ENCODE measurements at places on chromosomes 2 and 18.

- DNase-seq: no peak
Measured at GRCh38 chr2:216082805-216083204, 1.1 kb downstream of the TMEM169 start.

GRCh38 chr2:71466301-71467179 is 13.2 kb downstream of the DYSF start:
- DNase-seq: no peak

DNA sequence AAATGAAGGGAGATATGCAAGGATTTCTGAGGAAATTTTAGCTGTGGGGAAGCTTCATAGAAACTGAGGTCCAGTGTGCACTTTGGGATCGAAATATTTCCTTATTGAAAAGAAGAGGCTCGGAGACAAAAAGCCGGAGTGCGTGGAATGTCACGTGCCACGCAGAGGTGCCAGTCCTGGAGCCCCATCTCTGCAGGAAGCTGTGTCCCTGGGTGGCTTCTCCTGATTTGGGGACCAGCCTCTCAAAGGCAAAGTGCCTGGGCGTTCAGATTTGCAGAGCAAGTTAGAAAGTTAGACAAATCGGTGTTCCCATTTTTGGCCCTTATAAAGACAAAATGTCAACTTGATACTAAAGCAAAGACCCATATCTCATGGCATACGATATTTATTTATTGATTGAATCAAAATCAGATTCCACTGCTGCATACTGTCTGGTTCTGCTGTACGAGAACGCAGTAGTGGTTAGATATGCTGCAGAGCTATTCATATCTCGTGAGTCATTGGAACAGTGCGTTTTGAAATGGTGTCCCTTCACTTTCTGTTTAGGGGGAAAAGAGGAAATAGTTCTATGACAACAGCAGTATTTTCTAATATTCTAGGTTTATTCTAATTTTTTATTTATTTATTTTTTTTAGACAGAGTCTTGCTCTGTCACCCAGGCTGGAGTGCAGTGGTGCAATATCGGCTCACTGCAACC is 9.1 kb upstream of the ATG16L1 start:
- no peak for DNase-seq

- DNase-seq: no peak
Measured at GRCh38 chr18:58552057-58552461, 76.8 kb downstream of the ALPK2 start.

DNA sequence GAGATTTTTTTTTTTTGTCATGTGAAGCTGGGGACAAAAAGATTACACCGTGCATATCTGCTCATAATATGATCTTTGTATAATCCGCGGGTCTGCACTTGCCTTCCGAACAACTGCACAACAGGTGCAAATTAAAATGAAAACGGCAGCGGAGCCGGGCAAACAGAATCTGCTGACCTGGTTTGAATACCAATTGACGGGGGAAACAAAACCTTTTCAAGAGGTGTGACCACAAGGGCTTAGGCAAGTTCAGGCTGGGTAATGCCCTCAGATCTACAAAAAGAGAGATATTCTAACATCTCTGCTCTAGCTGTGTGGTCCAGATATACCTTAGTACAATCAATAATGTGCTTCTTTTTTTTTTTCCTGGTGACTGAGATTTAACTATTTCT is 88.5 kb downstream of the ZEB2 start:
- DNase-seq: no peak

GRCh38 chr18:59051470-59052165 is 88.1 kb upstream of the SEC11C start:
- no peak for DNase-seq

- no peak for DNase-seq
Measured at GRCh38 chr2:31053929-31054782, 84.1 kb downstream of the GALNT14 start.

- no peak for DNase-seq
Measured at GRCh38 chr2:184215745-184216144, 382.6 kb upstream of the ZNF804A start.

DNA sequence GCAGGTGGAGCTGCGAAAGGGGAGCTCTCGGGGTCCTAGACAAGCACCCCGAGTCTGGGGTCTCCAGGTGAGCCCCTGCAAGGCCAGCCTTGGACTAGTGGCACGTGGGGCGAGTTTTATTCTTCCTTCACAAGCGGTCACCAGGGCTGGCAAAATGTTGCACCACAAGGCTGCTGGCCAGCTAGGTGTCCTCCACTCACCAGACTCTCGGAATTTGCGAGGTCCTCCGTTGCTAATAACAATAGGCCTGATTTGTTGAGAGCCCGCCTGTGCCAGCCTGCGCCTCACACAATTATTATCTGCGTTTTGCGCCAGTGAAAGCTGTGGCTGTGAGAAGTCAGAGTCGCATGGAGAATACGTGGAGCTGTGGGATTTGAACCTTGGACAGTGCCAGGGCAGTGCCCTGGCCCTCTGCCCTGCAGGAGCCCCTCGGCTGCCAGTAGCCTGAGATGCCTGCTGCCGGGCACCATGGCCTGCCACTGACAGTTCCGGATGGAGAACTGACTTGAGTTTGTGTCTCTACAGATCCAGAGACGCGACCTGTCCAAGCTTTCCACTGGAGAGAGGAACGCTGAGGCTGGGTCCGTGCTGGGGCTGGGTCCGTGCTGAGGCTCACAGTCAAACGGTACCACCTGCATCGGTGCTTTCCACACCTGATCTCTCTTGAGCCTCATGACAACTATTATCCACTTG is 77.6 kb upstream of the ODC1 start:
- no peak for DNase-seq

GRCh38 chr2:100707016-100707947 is 112.7 kb upstream of the NPAS2 start:
- no peak for DNase-seq

DNA sequence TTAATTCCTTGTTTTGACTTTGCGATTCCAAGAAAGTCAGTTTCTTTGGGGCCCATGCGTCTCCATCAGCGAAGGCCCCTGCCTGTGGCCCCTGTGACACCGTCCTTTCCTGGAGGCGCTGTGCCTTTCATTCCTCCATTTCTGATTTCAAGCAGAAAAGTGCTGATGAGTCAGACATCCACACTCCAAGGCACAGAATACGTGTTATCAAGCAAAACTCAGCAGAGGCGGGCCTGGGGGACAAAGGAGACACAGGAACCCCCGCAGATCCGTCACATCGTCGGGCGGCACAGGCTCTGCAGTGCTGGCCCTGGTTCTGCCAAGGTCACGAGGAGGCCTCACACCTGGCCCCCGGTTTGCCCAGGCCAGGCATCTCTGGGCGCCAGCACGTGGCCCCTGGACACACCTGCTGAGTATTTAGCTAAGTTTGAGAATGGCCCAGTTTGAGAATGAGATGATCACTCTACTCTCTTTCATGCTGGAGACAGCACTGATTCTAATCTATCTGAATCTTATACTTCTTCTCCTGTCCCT is 7.2 kb upstream of the SALL3 start:
- no peak for DNase-seq

DNA sequence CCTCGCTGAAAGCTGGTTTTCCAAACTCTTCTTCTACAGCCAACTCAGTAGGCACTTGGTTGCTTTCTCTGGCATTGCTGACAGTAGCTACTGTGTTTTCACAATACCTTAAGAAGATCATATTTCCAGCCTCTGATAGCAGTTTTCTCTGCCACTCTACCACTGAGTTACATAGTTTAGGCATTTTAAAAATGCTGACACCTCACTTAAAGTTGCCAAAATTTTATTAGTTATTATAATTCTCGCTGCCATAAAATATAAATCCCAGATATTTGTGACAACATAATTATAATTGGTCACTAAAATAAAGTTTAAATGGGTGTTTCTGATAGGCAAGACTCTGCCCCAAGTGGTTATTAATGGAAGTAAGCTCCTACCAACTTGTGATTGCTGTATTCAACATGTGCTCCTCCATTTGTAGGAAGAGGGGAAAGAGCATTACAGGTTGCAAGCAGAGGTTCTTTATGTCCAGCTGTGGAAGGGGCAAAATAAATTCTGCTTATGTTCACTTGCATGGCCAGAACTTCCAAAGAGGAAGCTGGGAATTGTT is 1202.8 kb downstream of the CNTNAP5 start:
- DNase-seq: no peak

- DNase-seq: no peak
Measured at GRCh38 chr2:74041182-74041581, 56.5 kb downstream of the TET3 start.

DNA sequence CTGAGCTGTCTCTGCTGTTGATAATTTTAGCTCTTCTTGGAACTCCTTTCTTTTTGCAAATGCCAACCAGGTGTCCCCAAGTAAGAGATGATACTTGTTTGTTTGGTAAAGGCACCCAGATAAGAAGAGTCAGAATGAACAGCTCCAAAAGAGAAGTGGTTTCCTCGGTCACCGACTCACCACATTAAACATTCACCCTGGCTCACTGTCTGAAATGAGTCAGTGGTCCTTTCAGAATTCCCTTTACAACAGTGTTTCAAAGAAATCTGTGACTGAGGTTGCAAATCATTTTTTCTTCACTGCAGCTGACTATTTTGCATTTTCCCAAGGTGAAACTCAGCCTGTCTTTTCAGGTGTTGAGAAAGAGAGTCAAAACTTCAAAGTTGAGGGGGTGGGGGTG is 16.2 kb upstream of the CXCR4 start:
- DNase-seq: no peak

GRCh38 chr2:227627769-227628168 is 10.5 kb downstream of the SCYGR4 start:
- no peak for DNase-seq

DNA sequence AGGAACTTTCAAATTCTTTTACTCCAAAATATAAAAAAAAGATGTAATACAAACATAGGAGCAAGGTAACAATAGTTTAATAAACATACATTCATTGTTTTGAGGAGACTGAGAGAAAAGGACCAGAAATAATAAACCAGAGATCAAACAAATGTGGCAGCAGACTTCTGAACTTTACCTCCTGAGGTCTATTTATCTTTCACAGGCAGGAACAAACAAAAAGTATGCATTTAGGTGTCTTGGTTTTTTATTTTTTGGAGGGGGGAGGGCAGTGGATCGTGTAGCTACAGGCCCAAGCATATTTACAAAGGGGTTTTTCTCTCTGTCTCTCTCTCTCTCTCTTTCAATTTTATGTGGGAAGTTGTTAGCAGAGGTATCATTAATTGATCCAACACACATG is 5.6 kb downstream of the PPP4R1 start:
- no peak for DNase-seq

DNA sequence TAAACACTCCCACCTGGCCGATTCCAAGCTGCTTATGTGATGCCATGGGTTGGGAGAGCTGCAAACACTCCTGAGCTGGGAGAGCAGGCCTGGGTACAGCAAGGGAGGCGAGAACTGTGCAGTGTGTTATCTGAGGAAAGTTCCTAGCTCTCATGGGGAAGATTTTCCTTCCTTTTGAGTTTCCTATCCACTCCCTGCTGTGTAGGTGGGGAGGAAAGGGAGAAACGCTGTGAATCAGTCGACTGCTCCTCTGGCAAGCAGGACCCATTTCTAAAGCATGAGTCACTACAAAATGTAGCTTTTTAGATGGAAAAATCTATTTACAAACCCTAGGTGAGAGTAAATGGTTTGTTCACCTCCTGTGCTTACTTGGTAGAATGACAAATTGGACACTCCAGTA is 80.4 kb downstream of the SH3RF3 start:
- DNase-seq: no peak

- no peak for DNase-seq
Measured at GRCh38 chr2:62286089-62286785, 90.3 kb downstream of the B3GNT2 start.

- DNase-seq: no peak
Measured at GRCh38 chr2:104432991-104433390, 420.9 kb upstream of the POU3F3 start.

- no peak for DNase-seq
Measured at GRCh38 chr18:78293540-78293939, 686.1 kb upstream of the SALL3 start.

DNA sequence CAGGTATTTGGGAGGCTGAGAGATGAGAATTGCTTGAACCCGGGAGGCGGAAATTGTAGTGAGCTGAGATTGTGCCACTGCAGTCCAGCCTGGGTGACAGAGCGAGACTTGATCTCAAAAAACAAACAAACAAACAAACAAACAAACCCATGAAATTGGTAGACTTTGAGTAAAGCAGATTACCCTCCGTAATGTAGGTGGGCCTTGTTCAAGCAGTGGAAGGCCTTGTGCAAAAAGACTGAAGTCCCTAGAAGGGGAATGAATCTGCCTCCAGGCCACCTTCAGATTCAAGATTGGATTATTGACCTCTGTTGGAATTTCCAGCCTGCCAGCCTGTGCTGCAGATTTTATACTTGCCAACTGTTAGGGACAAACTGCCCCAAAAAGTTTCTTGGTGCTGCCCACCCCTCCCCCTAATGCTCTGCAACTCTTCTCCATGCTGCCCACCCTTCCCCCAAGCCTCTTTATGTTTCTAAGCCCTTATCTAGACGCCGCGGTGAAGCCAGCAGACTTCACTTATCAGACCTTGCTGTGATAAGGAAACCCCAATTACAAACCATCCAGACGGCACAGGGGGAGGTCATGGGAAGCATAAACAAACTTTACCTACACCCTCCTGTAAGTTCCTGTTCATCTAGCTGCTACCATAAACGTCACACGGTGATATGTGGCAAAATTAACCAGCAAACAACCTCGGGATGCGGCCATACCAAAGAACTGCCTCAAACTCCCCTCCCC is 17.0 kb downstream of the CYP27A1 start:
- DNase-seq: no peak

DNA sequence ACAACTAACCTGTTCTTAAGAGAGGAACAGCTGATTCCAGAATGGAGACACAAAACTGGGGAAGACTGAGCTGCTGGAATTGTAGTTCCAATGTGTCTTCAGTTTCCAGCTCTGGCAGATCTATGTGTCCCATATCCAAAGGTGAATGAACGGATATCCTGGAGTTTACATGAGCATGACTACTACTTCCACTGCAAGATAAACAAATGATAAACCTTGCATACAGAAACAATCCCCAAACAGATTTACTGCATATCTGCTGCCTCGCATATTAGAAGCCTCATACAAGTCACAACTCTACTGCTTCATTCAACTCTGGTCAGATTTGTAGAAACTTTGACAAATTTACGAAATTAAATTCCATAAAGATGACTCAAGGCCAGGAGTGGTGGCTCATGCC is 15.0 kb downstream of the RTTN start:
- no peak for DNase-seq

GRCh38 chr18:79610461-79611039 is 69.1 kb upstream of the CTDP1 start:
- no peak for DNase-seq

- DNase-seq: no peak
Measured at GRCh38 chr18:74271635-74272034, 20.1 kb downstream of the CYB5A start.
